ENCODE measurements at places on chromosomes 13 and 19.

DNA sequence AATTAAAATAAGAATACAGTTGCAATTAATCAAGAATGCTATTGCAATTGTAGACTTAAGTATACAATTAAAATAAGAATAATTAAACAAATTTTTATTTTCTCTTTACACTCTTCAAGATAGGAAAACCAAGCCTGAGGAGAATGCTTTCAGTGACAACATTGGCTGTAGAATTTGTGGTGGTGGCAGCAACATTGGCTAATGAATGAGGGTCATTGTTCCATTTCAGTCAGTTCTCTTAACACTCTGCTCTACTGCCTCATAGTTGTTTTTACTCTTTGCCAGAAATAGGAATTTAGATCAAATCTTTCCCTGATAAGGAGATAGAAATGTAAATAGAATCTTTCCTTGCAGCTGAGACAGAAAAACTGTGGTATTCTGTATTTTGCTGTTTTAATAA lies 391.6 kb downstream of the PCDH20 start:
- DNase-seq: no peak

DNA sequence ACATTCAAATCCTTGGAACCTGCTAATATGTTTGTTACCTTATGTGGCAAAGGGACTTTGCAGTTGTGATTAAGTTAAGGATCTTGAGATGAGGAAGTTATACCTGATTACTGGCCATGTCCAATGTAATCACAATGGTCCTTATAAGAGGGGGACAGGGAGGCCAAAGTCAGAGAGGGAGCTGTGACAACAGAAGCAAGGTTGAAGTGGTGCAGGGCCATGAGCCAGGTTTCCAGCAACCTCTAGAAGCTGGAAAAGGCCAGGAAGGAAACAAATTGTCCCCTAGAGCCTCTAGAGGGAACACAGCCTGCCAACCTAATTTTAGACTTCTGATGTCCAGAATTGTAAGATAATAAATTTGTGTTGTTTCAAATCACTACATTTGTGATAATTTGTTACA lies 334.7 kb upstream of the DACH1 start:
- no peak for DNase-seq

- peak; percentile 66 for DNase-seq
Measured at GRCh38 chr19:45638930-45639729, at the start of gene EML2. EML2 (minus strand) TSS chr19:45639397; CDS start chr19:45639376, 21 bp downstream.

DNA sequence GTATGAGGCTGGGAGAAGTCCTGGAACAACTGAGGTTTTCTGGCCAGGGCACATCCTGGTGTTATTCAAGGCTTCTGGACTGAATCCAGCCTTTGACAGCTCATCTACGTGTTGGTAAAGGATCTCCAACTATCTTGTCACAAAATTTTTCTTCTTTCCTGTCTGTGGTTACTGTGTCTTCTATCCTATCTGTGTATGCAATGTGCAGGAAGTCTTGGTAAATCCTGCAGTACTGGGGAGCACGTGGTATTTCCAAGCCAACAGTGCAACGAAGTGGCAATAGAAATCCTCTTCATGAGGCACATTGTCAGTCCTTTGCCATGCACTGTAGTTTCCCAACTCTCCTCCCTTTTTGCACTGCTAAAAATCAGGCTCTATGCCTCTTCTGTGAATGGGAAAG lies 86.7 kb downstream of the ZNF100 start:
- no peak for DNase-seq

GRCh38 chr13:103190841-103191240 lies 124.6 kb upstream of the SLC10A2 start:
- no peak for DNase-seq

DNA sequence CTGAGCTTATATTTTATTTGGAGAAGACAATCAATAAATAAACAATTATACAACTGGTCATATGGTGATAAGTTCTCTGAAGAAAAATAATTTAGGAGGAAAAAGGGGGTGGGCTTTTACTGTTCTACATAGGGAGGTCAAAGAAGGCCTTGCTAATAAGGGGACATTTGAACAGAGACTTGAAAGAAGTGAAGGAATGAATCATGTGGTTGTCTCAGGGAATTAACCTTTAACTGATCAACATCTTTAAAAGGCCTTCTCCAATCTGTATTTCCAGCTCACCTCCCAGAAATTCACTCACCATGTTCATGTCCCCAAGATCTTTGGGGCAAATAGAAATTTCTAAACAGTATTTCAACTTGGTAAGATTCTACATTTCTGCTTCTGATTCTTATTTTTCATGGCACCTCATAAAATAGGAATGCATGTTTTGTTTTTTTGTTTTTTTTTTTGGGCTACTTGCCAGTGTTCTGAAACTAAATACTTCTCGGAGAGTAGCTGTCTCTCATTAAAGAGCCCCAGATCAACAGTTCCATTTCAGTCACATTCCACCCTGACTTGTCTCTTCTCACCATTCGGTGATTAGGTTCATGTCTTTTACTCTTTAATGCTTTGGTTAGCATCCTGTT lies 19.2 kb upstream of the LPAR6 start:
- no peak for DNase-seq

GRCh38 chr19:57830071-57830602 lies at the start of gene ZNF587B:
ZNF587B (plus strand) TSS chr19:57830299; CDS start chr19:57830529, 230 bp downstream.
- DNase-seq: no peak

- no peak for DNase-seq
Measured at GRCh38 chr19:55348317-55349034, 6.0 kb downstream of the COX6B2 start.

- DNase-seq: no peak
Measured at GRCh38 chr19:19407633-19407930, 2.1 kb downstream of the GATAD2A start.

DNA sequence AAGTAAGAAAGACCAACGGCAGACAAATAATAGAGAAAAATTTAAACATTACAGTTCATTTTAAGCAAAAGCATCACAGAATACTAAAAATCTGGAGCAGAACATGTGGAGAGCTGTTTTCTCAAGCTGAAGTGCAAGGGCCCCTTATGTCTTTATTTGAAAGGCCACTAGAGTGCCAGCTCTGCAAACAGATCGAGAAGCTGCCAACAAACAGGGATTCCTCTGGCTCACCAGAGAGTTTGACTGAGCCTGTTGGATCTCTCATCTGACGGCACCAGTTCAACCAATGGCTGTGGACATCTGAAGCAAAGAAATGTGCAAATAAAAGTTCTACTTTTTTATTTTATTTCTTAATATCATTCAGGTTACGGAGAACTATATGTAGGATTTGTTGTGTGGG lies 119.7 kb downstream of the COL4A2 start:
- no peak for DNase-seq

GRCh38 chr19:6021878-6022569 lies 44.1 kb upstream of the RANBP3 start:
- DNase-seq: peak; percentile 63

DNA sequence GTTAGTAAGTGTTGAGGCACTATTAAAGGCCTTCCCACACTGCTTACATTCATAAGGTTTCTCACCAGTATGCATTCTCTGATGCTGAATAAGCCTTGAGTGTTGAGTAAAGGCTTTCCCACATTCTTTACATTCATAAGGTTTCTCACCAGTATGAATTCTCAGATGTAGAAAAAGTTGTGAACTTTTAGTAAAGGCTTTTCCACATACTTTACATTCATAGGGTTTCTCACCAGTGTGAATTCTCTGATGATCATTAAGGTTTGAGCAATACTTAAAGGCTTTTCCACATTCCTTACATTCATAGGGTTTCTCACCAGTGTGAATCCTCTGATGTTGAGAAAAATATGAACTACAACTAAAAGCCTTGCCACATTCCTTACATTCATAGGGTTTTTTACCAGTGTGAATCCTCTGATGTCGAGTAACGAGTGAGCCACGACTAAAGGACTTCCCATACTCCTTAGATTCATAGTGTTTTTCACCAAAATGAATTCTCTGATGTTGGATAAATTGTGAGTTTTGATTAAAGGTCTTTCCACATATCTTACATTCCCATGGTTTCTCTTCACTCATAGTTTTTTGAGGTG lies 24.2 kb downstream of the ZNF829 start:
- DNase-seq: no peak

DNA sequence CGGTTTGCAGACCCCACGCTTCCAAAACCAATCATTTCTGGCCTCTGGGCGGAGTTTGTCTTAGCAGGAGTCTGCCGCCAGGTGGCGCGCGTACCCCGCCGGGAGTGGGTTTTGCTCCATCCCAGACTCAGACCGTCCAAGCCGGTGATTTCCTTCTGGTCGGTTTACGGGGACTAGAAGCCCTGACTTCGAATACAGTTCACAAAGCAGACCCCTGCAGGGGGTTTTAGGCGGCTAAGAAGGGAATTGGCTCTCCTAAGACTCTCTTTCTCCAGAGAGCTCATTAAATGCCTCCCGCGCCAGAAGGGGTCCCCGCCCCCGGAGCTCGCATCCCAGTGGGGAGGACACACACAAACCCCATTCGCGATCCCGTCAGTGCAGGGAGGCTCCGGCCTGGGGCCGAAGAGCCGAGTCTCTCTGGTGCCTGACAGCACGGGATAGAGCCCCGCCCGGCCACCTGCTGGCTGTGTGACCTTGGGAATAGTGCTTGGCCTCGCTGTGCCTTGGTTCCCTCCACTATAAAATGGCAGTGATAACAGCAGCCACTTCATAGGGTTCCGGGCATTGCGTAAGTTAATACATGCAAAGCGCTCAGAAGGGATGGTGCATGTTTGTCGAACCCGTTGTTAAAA lies 8.6 kb upstream of the NUP62 start:
- peak; percentile 81 for DNase-seq

- DNase-seq: peak; percentile 37
Measured at GRCh38 chr13:28805193-28805819, 14.8 kb upstream of the MTUS2 start.

DNA sequence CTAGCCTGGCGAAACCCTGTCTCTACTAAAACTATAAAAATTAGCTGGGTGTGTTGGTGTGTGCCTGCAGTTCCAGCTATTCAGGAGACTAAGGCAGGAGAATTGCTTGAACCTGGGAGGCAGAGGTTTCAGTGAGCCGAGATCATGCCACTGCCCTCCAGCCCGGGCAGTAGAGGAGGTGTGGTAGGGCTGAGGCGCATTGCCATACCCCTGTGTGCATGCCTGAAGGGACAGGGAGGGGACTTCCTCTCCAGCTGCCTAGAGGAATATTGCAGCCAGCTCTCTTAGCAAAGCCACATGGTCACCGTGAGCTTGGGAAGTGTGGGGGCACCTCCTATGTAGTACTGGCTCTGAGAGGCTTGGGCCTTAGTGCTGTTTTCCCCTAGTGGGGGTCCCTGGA lies 29.2 kb upstream of the PEPD start:
- DNase-seq: no peak

- DNase-seq: no peak
Measured at GRCh38 chr13:97388373-97388772, 45.6 kb upstream of the RAP2A start.

DNA sequence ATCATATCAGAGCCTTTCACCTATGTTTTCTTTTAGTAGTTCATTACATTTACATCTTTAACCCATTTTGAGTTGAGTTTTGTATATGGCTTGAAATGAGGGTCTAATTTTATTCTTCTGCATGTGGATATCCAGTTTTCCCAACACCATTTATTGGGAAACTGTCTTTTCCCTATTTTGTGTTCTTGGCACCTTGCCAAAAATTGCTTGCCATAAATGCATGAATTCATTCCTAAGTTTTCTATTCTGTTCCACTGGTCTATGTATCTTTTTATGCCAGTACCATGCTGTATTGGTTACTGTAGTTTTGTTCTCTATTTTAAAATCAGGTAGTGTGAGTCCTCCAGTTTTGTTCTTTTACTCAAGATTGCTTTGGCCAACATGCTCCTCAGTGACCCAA lies 144.0 kb upstream of the OBI1 start:
- no peak for DNase-seq

DNA sequence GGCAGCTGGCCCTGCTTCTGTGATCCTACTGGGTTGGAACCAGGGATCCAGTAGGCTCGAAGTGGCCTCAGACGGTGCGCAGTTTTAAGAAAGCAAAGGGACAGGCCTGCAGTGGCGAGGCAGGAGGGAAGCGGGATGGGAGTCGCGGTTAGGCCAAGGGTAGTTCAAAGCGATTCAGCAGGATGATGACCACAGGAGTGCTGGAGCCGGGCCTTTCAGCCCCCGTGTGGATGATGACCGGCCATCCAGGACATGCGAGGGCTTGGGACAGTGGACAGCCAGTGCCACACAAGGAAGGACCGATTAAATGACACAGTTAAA lies 854 bp downstream of the RNASEH2B start:
- no peak for DNase-seq

- no peak for DNase-seq
Measured at GRCh38 chr13:74206061-74206561, 71.9 kb upstream of the KLF12 start.

DNA sequence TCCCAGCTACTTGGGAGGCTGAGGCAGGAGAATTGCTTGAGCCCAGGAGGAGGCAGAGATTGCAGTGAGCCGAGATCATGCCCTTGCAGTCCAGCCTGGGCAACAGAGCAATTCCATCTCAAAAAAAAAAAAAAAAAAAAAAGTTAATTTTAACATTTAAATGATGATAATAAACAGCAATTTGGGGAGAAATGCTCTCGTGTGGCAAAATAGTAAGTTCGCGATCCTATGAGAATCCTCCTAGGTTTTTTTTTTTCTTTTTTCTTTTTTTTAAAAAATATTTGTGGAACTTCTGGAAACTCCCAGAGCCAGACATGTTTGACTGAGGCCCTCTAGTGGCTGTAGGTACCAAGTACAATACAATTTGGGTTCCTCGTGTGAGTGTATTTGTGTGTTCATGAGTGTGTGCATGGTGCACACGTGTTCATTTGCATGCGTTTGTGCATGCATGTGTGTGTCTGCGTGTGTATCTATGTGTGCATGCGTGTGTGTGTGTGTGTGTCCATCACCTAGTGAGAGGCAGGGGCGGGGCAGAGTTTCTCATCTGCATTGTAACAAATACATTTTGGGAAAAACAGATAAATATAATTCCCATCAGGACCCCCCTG lies 31.2 kb downstream of the TMPRSS9 start:
- DNase-seq: no peak

DNA sequence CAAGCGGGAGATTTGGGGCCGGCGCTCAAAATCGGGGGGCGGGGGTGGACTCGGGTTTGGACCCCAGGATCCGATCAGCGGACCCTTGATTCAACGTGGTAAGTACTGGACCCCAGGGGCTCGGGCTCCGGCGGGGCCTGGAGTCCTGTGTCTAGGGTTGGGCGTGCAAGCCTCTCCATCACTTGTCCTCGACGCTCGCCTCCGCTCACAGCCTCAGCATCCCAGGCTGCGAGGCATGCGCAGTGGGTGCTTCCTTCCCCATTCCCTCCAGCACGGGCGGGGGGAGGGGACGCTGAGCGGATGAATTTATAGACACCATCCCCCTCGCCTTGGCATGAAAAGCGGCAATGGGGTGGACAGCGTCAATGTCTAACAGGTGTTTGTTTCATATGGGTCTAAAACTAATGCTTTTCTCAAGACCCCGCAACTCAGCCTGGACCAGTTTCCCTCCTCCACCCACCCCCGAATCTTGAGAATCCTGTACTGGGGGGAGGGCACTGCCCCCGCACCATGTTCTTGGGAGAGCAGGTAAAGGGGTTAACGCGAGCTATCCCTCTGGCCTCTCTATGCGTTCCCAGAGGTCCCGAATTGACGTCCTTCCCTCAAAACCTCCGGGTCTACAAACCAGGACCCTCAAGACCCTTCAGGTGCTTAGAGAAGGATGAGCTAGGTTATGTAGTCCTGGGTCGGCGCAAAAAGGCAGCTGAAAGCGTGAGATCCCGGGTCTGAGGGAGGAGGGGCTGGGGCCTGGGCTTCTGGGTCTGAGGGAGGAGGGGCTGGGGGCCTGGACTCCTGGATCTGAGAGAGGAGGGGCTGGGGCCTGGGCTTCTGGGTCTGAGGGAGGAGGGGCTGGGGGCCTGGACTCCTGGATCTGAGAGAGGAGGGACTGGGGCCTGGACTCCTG lies 579 bp downstream of the CPT1C start:
- no peak for DNase-seq
